ENCODE measurements at places on chromosomes 12 and 14.

DNA sequence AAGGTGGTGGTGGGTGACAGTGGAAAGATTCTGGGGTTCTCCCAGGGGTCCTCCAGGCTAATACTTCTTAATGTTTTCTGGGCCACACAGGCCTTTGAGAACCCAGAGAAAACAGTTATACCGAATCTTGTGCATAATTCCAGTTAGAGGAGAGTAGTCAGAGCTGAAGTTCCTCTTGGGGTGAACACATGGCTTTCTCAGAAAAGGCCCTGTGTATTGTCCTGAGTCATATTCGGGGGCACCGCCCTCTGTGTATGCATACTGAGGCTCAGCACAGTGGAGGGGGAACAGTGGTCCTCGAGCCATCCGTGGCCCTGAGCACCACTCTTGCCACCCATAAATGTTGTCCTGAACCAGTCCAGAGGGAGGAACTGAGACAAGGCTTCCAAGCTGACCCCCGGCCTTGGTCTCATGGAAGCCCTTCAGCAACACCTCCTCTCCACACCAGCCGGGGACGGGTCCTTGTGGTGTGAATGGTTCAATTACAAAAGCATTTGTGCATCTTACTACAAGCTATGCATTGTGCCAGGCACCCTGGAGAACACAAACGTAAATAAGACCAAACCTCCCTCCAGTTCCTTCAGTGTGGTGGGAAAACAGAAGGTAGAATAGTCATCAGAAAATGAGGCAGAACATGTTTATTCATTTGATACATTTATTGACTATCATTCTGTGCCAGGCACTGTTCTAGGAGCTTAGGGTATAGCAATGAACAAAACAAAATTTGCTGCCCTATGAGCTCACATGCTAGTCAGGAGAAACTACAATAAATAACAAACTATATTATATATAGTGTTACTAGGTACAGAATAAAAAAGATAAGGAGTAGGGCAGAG is 9.9 kb downstream of the DHRS2 start:
- DNase-seq: no peak

DNA sequence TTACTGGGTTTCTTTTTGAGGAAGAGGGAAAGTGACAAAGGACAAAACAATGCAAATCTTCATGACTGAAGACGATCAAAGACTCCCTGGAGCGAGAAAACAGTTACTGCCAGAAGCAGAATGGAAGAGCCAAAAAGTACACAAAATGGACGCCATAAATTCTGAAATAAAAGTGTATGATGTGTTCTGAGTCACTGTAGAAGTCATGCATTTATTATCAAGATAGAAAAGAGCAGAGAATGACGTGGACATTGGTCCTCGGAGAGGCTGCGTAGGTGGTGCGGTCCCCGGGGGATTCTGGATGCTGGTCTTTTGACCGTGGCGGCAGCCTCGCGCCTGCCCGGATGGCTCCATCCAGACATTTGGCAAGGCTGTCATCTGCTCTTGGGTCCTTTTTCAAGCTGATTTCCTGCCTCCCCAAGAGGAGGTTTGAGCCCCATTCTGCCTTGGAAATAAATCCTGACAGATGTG is 52.8 kb downstream of the C14orf132 start:
- no peak for DNase-seq

DNA sequence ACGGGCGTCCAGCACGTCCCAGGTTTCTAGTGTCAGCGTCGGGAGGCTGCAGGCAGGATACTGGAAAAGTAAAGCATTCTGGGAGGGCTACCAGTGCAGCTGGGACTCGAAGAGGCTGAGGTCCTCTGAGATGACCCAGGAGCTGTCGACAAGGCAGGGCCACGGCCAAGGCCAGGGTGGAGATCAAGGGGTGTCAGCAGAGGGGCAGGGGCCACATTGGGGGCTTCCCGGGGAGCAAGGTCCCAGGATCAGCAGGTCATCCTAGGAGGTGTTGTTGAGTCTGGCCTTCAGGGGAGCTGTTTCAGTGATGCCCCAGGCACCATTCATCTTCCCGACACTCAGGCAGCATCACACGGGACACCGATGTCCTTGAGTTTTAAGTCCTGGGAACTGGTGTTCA is 377.8 kb upstream of the SFSWAP start:
- no peak for DNase-seq

GRCh38 chr14:77316872-77317301 is 3.8 kb downstream of the POMT2 start:
- no peak for DNase-seq

DNA sequence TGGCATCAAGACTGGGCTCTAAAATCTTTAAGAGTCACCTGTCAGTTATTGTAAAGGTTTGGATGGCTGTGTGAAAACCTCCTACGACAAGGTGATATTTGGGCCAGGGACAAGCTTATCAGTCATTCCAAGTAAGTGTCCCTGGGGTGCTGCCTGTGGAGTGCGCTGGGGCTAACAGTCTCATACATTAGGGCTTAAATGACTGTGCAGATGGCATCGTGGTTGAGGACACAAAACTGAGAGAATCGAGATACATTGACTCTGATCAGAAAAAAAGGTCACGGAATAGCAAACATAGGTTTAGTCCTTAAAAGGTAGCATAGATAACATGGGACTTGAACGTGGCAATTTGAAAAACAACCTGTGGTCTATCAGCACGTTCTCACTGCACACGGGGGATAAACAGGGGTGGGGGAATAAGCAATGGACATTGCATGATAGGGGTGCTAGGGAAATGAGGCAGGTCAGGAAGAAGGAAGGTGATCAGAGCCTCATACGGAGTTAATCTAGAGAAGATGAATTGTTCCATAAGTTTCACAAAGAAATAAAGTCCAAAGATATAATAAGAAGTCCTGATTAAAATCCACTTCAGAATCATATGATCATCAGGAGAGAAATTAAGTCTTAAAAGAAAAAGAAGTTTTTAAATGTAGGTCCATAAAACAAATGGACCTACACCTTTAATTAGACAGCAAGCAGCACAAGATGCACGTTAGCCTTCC is 100.3 kb downstream of the DAD1 start:
- no peak for DNase-seq

DNA sequence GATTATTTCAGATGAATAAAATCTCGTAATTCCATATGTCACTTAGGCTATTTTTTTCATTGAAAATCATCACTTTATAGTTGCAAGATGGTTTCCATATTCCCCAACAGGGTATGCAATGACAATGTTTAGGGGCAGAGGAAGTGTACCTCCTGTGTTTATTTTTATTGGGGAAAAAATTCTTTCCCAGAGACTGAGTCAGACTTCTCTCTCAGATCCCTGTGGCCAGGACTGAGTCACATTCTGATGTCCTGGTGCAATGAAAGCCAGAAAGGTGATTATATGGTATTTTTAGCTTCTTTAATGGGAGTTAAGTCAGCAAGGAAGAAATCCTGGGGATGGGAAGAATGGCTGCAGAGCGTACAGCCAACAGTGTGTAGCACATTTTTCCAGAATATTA is 196.9 kb upstream of the ALG10 start:
- DNase-seq: no peak

DNA sequence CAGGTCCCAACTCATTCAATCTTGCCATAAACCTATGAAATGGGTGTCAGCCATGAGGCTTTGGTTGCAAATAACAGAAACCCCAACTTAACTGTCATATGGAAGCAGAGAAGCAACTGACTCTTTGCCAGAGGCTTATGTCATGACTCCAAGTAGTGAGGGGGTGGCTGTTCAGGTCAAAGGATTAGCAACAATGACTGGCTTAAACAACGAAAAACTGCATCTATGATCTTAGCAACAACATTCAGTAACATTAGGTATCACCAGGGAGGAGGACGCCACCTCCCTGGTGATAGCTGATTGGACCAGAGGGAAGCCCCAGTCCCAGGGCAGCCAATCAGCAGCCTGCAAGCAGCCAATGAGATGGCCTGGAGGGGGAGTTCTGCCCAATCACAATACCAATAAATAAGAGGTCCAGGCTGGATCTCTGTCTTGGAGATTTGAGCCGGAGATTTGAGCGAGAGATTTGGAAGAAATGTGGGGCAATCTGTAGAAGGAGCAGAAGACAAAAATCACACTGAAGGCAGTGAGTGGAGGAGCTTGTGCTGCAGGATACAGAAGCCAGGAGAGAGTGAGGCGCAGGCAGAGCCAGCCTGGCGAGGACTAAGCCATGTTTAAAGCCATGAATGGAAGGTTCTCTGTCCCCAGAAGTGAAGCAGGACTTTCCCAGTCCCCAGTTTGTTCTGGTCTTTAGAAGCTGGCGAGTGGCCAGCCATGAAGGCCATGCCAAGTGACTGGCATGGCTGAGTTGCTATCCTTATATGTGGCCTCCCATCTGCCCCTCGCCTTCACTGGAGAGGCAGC is 93.3 kb downstream of the CALM1 start:
- DNase-seq: no peak

GRCh38 chr14:73661872-73662271 is 17.1 kb downstream of the DNAL1 start:
- DNase-seq: no peak

DNA sequence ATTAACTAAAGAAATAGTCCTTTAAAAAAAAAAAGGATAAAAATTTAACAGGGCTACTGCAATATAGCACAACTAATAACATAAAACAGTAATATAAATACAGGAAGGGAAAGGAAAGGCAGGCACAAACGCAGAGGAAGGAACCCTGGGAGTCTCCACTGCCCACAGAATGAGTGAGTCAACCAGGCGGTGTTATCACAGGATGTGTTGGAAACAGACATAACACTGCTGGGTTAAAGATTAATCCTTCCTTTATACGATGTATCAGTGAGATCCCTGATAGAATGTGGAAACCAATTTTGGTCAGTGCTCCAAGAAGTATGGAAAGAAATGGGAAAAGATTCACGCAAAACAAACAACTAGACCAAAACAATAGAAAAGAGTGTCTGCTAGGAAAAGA is 47.9 kb downstream of the FGD6 start:
- DNase-seq: peak; percentile 80

GRCh38 chr14:55073856-55074255 is 22.4 kb downstream of the MAPK1IP1L start:
- DNase-seq: no peak

- DNase-seq: peak; percentile 10
Measured at GRCh38 chr12:93336291-93336741, 41.4 kb upstream of the NUDT4 start.

- DNase-seq: no peak
Measured at GRCh38 chr14:77022236-77022852, 6.2 kb downstream of the IRF2BPL start.

GRCh38 chr12:48286665-48287064 is 64.1 kb downstream of the ZNF641 start:
- no peak for DNase-seq

DNA sequence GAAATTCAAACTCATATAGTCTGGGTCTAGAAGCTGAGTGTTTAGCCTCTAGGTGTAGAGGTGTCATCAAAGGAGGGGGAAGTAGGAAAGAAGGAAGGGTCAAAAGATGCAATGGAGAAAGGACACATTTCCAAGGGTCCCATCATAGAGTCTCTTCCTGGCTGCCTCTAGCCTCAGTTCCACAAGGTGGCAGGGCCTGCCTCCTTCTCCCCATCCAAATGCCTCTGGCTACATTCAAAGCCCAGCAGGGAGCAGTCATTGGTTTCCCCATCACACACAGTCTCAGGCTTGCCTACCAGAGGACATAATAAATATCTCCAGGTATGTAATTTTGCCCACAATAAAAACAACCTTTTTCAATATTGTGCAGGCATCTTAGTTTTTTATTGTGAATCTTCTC is 2.1 kb upstream of the CCT2 start:
- DNase-seq: peak; percentile 15

GRCh38 chr12:89424389-89424788 is 72.1 kb upstream of the DUSP6 start:
- no peak for DNase-seq

- DNase-seq: no peak
Measured at GRCh38 chr12:12717586-12718380, 615 bp downstream of the CDKN1B start.

GRCh38 chr12:123743002-123743401 is 19.1 kb upstream of the DNAH10 start:
- DNase-seq: no peak

DNA sequence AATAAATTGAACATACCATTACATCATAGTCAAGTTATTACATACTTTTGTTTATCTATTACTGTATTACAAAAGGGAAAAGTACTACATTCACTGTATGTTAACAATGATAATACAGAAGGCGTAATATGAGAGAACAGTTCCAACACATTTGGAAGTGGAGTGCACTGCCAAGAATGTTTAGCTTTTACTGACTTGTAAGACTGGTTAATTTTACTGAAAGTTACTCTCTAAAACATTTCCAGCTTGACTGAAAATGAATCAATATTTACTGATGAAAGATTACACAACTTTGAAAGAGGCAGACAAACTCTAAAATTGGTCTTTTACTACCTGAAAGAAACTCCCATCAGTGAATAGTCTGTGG is 728.5 kb downstream of the FSCB start:
- no peak for DNase-seq

GRCh38 chr14:93944348-93945069 is 17.4 kb downstream of the FAM181A start:
- no peak for DNase-seq

DNA sequence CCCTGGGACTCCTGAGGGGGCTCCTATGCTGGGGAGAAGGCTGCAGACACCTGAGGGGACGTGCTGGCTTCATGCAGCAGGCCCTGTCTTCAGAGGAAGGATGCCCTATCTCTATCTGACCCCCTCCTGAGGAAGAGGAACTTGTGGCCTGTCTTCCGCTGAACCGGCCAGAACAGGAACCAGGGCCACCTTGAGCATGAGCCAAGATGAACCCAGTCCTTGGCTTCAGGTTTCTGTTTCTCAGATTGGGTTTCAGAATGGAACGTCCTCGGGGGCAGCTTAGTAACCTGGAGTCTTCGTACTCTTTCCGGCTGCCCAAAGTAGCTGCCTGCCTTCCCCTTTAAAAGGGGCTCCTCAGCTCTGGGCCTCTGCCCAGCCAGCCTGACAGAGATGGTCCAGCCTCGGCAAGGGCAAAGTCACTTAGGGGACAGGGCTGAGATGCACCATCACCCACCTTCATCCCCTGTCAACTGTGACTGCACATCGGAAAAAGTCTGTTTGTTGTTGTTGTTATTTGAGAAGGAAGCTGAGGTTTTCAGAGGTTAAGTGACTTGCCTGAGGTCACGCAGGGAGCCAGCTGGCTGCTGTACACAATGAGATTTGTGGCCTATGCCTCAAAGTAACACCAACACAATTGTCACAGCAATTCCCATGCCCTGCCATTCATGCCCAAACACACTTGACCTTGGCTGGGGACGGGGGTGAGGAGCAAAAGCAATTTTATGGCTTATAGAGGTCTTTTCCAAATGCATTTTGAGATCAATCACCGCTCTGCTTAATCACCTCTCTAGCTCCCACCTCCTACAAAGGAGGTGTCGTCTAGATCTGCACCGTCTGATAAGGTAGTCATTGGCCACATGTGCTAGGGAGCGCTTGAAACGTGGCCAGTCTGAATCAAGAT is 13.4 kb downstream of the ASB2 start:
- DNase-seq: no peak

Measured in Calu3 (cell line).